ENCODE measurements at places on chromosomes 1 and 21.

GRCh38 chr1:67336783-67337182, 29.1 kb downstream of the IL12RB2 start:
- no peak for DNase-seq

GRCh38 chr1:54199151-54199764, 572 bp downstream of the CYB5RL start:
- DNase-seq, result no peak

GRCh38 chr1:76764638-76765454, 102.4 kb upstream of the ST6GALNAC5 start:
- peak; percentile 81 for DNase-seq

- no peak for DNase-seq
These were observed 20.9 kb downstream of the TNN start for GRCh38 chr1:175088525-175088951.

DNA sequence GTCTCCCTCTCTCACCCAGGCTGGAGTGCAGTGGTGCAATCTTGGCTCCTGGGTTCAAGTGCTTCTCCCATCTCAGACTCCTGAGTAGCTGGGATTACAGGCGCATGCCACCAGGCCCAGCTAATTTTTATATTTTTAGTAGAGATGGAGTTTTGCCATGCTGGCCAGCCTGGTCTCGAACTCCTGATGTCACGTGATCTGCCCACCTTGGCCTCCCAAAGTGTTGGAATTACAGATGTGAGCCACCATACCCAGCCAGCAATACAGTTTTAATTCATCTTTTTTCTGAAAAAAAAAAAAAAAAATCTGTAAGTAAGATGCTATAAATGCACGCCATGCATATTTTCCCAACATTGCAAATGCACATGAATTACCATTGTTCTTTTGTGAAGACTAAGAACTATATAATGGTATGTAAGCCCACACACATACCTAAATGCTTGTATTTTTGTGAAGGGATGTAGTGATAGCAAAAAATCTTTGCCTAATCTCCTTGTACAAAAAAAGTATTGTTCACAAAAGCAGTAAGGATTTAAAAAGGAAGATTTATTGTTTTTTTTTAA, 8.0 kb downstream of the LAMC2 start:
- no peak for DNase-seq

DNA sequence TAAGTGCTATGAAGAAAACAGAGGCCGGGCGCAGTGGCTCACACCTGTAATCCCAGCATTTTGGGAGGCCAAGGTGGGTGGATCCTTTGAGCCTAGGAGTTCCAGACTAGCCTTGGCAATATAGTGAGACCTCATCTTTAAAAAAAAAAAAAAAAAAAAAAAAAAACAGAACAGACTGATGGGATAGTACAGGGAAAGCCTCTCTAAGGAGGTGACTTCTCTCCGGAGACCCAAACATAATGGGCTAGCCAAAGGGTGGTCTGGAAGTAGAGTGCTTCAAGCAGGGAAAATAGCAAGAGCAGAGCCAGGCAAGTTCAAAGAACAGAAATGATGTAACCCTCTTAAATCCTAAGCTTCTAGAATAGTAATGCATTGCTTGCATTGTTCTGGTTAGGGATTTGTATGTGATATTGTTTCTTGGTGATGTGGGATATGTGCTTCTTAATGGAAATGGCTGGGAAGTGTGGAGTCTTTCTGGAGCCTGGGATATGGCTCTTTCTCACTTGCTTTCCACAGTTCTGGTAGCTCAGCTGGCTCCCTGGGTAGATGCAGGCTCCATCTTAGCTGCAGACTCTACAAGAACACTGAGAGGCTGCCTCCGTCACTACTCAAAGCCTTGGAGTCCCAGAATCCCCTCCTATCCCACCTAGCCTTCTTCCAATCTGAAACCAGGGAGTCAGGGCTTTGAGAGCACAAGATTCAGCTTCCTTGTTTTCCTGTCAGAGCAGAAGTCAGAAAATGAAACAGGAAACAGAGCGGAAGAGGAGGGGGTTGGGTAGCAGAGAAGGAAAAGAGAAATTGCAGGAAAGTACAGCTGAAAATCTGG, 1.9 kb upstream of the PIGV start:
- DNase-seq, result no peak

GRCh38 chr1:116252785-116253184, 120.3 kb upstream of the ATP1A1 start:
- no peak for DNase-seq

- DNase-seq, result peak; percentile 39
These were observed 18.2 kb downstream of the PHLDA3 start for GRCh38 chr1:201450721-201451291.

DNA sequence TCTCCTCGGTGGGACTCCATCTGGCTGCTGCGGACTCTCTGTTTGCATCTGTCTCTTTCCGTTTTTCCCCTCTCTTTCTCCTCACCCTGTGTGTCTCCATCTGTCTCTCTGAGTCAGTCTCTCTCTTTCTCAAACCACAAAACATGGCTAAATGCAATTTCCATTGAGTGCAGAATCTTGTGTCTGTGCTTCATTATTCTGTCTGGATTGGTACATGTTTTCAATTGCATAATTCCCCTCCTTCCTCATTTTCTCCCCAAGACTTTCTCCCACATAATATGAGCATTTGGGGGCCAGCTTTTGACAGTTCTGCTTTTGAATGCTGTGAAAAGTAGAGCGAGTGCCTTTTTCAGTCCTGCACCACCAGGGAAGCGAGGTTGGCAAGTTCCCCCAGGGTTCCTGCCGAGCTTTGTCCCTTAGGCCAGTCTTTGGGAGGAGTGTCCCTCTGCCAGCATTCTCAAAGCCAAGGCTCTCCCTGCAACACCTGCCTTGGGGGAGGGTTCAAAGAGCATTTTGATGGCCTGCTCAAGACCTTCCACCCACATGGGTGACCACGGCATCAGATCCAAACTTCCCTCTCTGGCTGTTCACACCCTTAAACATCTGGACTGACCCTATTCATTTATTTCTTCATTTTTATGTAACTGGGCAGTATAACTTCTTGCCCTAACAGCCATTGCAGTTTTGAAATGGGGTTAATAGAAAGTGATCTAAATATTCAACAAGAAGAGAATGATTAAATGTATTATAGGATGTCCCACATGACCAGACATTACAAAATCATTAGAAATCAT, 32.8 kb upstream of the SCMH1 start:
- no peak for DNase-seq

DNA sequence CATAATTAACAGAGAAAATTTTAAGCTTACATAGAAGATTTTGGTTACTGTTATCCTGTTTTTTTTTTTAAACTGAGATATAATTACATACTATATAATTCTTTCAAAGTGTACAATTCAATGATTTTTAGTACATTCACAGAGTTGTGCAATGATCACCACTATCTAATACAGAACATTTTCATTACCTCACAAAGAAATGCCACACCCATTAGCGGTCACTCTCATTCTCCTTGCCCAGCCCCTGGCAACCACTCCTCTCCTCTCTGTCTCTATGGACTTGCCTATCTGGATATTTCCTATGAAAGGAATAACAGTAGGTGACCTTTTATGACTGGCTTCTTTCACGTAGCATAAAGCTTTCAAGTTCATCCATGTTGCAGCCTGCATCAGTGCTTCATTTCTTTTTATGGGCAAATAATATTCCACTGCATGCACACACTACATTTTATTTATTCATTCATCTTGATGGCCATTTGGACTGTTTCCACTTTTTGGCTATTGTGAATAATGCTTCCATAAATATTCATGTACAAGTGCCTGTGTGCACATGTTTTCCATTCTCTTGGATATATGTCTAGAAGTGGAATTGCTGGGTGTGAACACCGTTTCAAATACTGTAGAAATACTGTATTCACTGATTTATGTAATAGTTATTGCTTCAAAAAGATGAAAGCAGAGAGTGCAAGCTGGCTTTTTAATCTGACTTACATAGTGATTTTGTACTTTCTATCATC, 26.5 kb downstream of the TAF5L start:
- no peak for DNase-seq

DNA sequence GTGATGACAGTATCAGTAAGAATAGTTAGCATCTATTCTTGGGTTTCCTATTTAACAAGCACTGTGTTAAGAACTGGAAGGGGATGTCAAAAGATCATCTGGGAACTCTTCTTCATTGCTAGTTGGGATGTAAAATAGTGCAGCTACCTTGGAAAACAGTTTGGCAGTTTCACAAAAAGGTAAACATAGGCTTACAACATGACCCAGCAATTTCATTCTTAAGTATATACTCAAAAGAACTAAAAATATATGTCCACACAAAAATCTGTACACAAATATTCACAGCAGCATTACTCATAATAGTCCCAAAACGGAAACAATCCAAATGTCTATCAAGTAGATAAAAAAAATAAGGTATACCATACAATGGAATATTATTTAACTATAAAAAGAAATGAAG, 45.7 kb downstream of the DIPK1A start:
- DNase-seq, result no peak

DNA sequence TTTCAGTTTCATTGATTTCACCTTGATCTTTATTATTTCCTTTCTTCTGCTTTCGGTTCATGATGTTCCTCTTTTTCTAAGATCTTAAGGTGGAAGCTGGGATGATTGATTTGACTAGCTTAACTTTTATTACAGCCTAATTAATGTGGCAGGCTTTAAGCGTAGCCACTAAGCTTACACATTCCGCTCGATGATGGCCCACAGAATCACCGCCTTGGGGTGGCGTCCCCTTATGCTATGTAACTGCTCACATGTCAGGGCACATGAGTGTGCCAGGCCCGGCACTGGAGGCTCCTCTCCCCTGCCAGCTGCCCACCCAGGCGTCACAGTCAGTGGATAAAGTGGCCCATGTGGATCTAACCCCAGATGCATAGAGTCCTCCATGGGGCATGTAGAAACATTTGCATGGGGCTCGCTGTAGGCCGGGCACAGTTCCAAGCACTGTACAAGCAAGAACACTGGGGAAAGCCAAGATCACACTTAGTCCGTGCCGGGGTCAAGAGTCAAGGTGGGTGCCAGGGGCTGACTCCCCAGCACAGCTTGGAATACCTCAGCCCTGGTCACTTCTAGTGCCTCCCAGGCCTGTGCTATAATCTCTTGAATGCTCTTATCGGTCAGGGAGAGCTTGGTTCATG, 41.7 kb downstream of the PKNOX1 start:
- no peak for DNase-seq

GRCh38 chr21:30829659-30830058, at the start of gene KRTAP7-1:
Gene KRTAP7-1, minus strand, starts transcription at chr21:30829759. Its CDS starts 61 bp downstream, at chr21:30829698.
- DNase-seq, result no peak

DNA sequence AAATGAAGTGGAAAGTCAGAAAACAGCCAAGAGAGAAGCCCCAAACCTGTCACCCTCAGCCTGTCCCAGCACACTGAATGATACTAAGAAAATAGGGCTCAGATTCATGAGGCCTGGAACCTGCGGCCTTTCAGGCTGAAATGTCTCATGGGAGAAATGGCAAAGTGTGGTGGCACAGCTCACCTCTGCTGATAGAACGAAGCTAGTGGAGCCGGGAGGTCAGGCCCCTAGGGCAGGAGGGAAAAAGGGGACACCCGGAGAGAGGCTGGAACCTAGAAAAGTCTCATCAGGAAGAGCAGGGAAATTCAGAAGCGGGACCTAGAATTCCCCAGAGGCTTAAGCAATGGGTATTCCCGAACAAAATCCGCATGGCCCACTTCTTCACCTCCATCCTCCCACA, 107.1 kb downstream of the BCAR3 start:
- no peak for DNase-seq

GRCh38 chr1:57122031-57122430, 156.2 kb upstream of the C8B start:
- DNase-seq, result no peak

DNA sequence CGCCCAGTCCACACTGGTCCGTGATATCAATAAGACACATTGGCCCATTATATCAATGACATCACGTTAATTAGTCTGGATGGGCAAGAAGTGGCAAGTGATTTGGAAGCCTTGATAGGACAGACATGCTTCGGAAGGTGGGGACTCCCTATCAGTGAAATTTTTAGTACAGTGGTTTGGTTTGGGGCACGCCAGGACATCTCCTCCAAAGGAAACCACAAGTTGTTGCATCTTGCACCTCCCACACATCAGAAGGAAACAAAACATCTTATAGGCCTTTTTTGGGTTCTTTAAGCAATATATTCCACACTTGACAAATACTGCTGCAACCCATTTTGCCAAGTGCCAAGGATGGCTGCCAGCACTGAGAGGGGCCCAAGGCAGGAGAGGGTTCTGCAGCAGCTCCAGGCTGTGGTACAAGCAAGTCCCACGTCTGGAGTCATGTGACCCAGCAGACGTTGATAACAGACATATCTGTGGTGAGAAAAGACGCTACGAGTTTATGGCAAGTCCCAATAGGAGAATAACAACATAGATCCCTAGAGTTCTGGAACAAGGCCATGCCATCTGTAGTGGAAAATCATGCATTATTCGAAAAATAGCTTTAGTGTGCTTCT, 95.3 kb upstream of the DISP3 start:
- DNase-seq, result no peak

GRCh38 chr1:223355699-223356098, 8.3 kb downstream of the SUSD4 start:
- no peak for DNase-seq

DNA sequence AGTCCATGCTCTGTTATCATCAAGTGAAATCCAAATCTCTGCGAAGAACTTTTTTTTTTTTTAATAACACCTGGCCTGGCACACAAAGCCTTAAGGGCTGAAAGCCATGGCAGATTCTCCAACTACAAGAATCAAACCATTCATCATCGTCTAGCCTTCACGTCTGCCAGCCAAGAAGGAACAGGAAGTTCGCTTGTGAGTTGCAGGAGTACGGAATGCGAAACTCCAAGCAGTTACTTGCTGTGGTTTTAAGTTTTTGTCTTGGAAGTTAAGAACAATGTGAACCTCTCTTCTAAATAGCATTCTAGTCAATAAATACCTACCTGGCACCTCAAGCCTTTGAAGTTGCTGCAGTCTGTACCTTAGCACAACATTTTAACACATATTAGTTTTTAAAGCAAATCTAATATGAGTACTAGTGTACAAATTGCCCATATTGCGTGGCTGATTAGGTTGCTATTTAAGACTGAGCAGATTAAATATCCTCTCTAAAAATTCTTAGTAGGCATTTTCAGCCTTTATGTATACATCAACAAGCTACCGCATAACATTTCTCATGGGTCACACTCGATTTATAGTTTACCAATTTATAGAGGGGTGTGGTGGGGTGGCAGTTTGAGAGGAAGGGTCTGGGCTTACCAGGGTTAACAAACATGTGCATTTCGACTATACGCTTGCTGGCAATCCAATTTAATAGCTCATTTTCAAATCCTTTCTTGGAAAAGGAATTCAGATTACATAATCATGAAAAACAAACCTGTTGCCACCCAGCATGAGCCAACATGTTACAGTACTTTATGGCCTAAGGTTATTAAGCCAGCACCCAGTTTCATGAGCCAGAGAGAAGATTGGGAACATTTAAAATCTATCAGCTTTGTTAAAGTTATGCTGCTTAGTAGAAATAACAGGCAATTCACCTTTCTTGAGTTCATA, 22.2 kb upstream of the PTPN14 start:
- no peak for DNase-seq

DNA sequence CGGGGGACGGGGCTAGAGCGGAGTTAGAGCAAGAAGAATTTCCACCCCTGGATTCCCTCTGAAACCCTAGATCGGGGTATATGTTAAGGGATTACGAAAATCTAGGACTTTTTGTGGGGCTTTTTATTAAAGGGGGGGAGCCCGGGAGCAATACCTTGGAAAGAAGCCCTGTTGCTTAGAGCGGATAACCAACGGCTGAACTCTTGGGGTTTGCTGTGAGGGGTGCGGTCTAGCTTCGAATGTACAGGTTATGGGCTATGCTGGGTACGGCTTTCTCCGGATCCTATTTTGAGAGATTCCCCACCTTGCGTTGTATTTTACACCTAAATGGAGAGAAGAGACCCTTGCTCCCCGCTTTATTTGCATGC, 626 bp downstream of the DYRK3 start:
- DNase-seq, result no peak

- no peak for DNase-seq
These were observed 72.4 kb downstream of the ELAVL4 start for GRCh38 chr1:50181027-50181663.

All from D341Med (cell line).